ENCODE measurements at places on chromosomes 3 and 15. TPM values are rescaled to one million over a fixed set of nuclear protein-coding genes. Genes with fewer than 3 reads are reported as not detected.

The STRC gene
- 0.58 TPM for polyA plus RNA-seq

The CLDN11 gene
- 6.0 TPM for polyA plus RNA-seq

The GOLGA8T gene
- 0.21 TPM for polyA plus RNA-seq

The SLC7A14 gene
- 0.01 TPM for polyA plus RNA-seq

The CYP8B1 gene
- 0.28 TPM for polyA plus RNA-seq

- no peak for DNase-seq
These were observed 35.0 kb upstream of the TATDN2 start for GRCh38 chr3:10213156-10213792.

DNA sequence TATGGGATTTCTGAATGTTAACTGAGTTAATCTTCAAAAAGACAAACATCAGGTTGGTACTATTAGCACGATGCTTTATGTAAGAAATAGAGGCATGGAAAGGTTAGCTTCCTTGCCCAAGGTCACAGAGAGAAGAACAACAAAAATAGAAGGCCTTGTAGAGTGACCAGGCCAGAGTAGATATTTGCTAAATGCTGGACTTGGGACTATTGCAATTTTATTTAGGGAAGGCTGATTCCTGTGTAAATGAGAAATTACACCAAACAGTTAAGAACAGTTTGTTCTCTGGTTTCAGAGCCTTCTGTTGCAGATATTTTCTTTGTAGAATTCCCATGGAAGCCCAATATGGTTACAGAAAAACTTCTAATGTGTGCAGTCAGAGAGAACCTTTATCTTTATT lies 16.4 kb upstream of the SLITRK3 start:
- DNase-seq, result no peak

DNA sequence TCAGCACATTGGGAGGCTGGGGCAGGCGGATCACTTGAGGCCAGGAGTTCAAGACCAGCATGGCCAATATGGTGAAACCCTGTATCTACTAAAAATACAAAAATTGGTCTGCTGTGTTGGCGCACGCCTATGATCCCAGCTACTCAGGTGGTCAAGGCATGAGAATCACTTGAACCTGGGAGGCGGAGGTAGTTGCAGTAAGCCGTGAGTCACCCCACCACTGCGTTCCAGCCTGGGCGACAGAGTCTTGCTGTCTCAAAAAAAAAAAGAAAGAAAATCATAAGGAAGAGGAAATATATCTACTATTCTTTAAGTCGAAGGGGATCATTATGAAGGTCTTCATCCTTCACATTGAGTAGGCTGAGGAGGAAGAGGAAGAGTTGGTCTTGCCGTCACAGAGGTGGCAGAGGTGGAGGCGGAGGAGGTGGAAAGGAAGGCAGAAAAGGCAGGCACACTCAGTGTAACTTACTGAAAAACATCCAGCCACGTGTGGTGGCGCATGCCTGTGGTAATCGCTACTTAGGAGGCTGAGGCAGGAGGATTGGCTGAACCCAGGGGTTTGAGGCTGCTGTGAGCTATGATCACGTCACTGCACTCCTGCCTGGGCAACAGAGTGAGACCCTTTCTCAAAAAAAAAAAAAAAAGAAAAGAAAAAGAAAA lies 14.2 kb downstream of the CSK start:
- no peak for DNase-seq

DNA sequence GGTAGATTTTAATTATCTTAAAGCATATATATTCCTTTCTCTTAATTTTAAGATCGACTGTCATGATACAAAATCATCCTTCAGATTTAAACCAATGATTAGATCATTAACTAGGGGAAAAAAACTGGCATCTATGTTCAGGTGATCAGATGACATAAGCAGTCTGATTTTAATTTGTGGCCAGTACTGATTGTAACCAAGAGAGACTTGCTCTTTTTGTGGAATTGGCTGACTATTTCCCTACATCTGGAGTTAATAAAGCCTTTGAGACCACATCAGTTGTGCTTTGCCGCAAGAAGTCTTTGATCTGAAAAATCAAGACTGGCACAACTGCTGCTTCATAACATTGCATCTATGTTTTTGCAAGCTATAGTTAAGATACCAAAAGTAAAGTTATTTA lies 148.4 kb upstream of the CGNL1 start:
- no peak for DNase-seq

GRCh38 chr3:172209333-172210321 lies 170.2 kb downstream of the FNDC3B start:
- no peak for DNase-seq

Data from right lung (tissue), 10 donors.